ENCODE measurements at places on chromosomes 5 and 9.

GRCh38 chr5:89901346-89901745 is 508.2 kb downstream of the CETN3 start:
- DNase-seq: no peak

GRCh38 chr9:111736714-111737113 is 58.0 kb downstream of the SHOC1 start:
- DNase-seq: no peak

GRCh38 chr9:38651400-38652042 is 31.1 kb upstream of the ANKRD18A start:
- no peak for DNase-seq

GRCh38 chr5:81391-82021 is 10.5 kb upstream of the PLEKHG4B start:
- DNase-seq: no peak

DNA sequence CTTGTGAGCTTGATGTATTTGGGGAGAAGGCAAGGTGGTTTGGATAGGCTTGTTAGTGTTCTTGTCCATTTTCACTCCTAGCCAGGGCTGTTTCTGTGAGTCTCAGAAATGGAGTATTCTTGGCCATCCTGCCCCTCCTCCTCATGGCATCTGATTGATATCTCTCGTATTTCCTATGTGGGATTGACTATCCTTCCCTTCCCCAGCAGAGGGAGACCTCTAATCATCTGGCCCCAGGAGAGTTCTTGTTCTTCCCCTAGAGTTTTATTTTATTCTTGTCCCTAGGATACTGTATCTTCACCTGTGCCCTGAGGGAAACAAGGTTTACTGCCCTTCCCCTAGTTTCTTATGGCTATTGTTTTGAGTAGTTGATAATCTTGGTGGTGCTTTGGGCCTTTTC is 114.4 kb downstream of the VPS13A start:
- DNase-seq: no peak

GRCh38 chr5:84032324-84032723 is 311.7 kb upstream of the HAPLN1 start:
- no peak for DNase-seq

- DNase-seq: no peak
These were observed 175.2 kb upstream of the RAI14 start for GRCh38 chr5:34480810-34481528.

DNA sequence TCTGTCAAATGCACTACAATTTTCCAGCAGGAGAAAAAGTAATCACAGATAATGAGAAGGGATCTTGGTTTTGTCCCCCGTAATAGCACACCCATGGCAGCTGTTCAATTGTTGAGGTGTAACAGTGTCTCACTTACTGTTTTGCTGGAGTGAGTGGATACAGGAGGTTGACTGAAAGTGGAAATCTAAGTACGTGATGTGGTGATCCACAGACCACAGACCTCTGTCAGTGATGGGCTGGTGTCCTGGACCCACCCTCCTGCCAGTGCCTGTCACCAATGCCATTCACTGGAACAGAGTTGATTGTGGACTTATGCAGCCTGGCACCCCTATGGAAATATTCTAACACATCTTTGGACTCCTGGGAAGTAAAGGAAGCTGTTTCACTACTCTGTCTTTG is 261.7 kb downstream of the TRPM3 start:
- no peak for DNase-seq

GRCh38 chr5:40409601-40410000 is 270.1 kb upstream of the PTGER4 start:
- DNase-seq: no peak

DNA sequence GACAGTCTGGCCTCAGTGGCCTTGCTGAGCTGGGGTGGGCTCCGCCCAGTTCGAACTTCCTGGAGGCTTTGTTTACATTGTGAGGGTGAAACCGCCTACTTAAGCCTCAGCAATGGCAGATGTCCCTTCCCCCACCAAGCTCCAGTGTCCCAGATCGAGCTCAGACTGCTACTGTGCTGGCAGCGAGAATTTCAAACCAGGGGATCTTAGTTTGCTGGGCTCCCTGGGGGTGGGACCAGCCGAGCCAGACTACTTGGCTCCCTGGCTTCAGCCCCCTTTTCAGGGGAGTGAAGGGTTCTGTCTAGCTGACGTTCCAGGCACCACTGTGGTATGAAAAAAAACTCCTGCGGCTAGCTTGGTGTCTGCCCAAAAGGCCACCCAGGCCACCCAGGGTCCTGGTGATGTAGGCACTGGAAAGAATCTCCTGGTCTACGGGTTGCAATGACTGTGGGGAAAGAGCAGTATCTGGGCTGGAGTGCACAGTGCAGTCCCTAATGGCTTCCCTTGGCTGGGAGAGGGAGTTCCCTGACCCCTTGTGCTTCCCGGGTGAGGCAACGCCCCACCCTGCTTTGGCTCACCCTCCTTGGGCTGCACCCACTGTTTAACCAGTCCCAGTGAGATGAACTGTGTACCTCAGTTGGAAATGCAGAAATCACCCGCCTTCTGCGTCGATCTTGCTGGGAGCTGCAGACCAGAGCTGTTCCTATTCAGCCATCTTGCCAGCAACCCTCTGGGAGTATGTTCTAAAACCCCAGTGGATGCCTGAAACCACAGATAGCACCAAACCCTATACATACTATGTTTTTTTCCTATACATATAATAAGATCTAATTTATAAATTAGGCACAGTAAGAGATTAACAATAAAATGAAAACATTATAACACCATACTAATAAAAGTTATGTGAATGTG is 95.5 kb downstream of the TMEM161B start:
- DNase-seq: no peak

DNA sequence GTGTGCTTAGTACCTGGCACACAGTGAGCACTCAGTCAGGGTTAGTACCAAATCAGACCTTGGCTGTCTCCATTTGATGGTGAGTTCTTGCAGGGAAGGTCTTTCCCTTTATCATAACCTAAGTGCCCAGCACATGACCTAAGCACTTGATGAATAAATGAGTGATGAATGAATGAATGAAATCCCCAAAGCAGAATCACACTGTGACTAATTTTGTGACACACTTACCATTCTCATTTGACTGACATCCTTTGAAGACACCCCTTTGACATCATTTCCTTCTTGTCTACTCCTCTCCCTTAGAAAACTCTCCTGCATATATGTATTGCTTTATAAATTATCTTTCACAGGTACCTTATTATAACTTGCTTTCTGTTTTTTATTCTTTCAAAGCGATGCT is 130.2 kb upstream of the ELL2 start:
- DNase-seq: no peak

DNA sequence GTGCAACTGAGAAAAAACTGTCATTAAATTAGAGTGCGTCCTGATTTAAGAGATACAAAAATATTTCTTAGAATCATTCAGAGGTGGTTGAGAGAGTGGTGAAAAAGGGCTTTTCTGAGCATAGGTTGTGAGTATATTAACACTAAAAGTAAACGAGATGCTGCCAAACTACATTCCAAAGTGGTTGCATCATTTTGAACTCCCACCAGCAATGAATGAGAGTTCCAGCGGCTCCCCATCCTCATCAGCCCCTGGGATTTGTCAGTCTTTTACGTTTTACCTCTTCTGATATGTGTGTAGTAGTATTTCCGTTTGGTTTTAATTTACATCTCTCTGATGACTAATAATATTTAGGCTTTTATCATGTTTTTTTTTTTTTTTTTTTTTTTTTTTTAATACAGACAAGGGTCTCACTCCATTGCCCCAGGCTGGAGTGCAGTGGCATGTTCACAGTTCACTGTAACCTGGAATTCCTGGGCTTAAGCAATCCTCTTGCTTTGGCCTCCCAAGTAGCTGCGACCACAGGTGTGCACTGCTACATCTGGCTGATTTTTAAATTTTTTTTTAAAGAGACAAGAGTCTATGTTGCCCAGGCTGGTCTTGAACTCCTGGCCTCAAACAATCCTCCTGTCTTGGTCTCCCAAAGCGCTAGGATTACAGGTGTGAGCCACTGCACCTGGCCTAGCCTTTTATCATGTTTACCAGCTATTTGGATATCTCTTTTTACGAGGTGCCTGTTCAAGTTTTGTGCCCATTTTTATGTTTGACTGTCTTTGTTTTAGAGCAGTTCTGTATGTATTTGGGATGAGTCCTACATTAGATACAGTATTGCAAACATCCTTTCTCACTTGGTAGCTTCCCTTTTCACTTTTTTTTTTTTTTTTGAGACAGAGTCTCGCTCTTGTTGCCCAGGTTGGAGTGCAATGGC is 17.0 kb downstream of the PRRT1B start:
- no peak for DNase-seq

- no peak for DNase-seq
These were observed at the start of gene MZB1 for GRCh38 chr5:139389701-139390638. MZB1 (minus strand) TSS chr5:139389913; CDS start chr5:139389856, 57 bp downstream.

GRCh38 chr9:28750136-28750535 is 1176.9 kb upstream of the C9orf72 start:
- DNase-seq: no peak

DNA sequence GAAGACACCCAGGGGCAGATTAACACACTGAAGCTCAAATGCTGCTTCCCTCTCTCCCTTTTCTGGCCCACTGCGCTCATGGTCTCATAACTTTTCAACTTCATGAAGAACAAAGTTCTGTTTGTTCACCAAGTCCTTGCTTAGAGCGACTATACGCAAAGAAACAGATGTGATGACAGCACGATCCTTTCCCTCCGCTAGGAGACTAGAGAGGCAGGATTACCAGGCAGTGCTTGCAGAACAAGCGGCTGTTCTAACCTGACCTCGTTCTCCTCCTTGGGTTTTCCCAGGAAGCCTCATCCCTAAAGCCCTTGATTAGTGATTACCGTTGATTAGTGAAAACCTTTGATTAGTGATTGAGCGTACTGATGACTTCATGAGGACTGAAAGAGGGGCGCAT is 649.9 kb downstream of the IRX1 start:
- DNase-seq: no peak

- no peak for DNase-seq
These were observed 140.1 kb downstream of the MTX3 start for GRCh38 chr5:79850941-79851340.

DNA sequence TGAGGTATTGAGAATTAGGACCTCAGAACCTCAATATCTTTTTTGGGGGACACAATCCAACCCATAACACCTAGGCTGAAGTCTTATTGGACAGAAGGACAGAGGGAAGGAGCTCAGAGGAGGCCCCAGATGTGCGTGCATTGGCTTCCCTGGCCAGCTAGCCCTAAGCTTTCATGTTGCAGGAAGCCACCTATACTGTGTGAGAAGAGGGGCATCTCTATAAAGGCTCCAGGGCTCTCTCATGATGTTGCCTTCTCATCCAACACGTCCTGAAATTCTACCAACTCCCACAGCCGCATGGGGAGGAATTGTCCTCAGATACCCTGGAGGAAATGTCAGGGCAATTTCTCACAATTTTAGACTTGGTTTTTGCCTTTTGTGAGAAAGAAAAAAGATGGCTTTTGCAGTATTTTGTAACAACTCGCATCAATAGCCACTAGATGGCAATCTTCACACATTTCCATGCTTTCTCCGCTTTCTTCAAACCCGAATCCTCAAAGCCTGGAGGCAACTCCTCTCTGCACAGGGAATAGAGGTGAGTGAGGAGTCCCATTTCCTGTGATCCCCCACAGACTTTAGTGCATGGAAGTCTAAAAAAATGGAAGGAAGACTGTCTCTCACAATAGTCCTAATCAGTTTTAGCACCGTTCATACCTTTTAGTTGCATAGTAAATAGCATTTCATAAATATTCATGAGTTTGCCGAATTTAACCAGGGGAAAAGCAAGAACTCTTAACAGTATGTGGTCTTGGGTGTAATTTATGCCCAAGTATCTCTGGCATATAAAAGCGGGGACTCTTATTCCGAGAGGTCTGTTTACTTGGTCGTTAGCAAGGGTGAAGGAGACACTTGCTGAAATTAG is 7.4 kb upstream of the PPP3R2 start:
- DNase-seq: peak; percentile 15

DNA sequence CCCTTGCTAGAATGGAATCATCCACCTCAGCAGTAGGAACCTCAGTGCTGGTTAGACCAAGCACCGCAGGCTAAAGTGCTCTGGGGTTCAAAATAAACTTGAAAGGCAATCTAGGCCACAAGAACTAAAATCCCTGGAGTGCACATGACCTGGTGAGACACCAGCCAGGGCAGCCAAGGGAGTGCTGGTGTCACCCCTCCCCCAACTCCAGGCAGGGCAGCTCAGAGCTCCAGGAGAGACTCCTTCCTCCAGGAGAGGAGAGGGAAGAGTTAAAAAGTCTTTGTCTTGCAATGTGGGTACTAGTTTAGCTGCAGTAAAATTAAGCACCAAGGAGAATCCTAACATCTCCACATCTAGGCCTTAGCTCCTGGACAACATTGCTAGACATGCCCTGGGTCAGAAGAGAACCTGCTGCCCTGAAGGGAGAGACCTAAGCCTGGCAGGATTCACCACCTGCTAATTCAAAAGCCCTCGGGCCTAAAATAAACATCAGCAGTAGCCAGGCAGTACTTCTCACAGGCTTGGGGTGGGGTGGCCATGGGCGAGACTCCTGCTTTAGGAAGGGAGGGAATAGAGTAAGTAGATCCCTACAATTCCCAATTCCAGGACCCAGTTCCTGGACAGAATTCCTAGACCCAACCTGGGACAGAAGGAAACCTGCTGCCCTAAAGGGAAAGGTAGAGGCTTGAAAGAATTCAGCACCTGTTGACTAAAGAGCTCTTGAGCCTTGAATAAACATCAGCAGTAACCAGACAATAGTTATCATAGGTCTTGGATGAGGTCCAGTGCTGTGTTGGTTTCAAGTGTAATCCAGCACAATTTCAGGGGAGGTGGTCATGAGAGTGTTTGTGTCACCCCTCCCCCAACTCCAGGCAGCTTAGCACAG is 25.8 kb downstream of the UGT3A2 start:
- DNase-seq: no peak

DNA sequence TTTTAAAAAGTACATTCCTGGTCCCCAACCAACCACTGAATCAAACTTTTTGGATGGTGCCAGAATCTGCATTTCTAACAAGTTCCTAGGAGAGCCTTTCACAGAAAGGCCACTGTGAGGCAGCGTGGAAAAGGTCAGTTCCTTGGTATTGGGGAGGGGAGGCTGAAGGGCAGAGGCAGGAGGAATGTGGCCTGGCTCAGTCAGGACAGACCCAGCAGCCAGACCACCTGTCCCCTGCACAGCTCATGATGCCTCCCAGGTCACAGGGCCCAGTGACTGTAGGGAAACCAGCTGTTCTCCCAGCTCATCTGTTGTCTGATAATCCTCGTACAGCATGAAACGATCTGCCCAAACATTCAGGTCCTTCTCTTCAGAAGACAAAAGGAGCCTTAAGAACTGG is 132.9 kb downstream of the LHFPL2 start:
- DNase-seq: no peak

- DNase-seq: no peak
These were observed 57.3 kb upstream of the TAF11L2 start for GRCh38 chr5:17440766-17441165.

- DNase-seq: no peak
These were observed 137.9 kb upstream of the BASP1 start for GRCh38 chr5:17079562-17079961.

All from DMS 273 treated with DMSO at 0.1 percent for 48 hours (cell line).